Hindlimb muscle (tissue), 1 donor: ENCODE measurements at places on chromosomes 1 and 21.

DNA sequence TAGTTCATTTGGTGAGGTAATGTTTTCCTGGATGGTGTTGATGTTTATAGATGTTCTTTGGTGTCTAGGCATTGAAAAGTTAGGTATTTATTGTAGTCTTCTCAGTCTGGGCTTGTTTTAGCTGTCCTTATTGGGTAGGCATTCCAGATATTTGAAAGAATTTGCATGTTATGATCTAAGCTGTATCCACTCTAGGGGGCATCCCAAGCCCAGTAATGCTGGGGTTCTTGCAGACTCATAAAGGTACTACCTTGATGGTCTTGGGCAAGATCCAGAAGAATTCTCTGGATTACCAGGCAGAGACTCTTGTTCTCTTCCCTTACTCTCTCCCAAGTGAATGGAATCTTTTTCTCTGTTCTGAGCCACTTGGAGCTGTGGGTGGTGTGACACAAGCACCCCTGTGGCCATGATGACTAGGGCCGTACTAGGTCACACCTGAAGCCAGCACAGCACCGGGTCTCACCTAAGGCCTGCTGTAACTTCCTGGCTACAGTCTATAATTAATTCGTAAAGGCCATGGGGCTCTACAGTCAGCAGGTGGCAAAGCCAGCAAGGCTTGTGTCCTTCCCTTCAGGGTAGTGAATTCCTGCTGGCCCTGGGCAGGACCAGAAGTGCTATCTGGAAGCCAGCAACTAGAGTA is 74.8 kb upstream of the PDE4B start:
- DNase-seq, result no peak

DNA sequence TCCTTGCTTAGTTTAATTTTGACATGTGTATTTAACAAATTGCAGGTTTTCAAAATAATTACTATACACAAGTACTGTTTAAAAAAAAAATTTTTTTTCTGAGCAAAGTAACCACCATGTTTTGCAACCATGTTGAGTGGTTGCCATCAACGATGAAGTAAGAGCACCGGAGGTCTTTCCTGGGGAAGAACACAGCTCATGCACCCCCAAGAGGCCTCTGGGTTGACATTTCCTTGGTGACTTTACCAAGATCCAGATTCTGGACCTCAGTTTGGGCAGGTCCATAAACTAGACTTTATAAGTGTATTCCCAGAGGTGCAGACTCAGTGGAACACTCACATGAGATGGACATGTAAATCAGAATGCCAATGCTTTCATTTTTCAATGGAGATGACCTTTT is 36.8 kb upstream of the RALGPS2 start:
- DNase-seq, result no peak

- no peak for DNase-seq
Observed at GRCh38 chr1:201656311-201657032, 117.5 kb downstream of the NAV1 start.

DNA sequence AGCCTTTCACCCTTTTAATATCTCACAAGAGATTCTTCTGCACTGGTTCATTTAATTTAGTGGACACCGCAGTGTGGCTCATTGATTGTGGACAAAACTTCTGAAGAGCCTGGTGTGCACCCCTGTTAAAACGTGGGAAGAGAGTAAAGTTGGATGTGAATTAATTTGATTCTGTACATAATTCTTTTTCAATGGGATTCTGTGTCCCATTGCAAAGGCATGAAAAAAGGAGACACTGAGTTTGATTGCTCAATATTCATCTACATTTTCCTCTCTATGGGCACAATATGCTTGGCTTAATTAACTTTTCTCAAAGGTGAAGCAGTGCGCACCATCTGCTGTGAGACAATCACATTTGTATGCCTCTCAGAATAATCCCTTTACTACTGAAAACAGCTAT is 95.1 kb downstream of the BARHL2 start:
- DNase-seq, result no peak

DNA sequence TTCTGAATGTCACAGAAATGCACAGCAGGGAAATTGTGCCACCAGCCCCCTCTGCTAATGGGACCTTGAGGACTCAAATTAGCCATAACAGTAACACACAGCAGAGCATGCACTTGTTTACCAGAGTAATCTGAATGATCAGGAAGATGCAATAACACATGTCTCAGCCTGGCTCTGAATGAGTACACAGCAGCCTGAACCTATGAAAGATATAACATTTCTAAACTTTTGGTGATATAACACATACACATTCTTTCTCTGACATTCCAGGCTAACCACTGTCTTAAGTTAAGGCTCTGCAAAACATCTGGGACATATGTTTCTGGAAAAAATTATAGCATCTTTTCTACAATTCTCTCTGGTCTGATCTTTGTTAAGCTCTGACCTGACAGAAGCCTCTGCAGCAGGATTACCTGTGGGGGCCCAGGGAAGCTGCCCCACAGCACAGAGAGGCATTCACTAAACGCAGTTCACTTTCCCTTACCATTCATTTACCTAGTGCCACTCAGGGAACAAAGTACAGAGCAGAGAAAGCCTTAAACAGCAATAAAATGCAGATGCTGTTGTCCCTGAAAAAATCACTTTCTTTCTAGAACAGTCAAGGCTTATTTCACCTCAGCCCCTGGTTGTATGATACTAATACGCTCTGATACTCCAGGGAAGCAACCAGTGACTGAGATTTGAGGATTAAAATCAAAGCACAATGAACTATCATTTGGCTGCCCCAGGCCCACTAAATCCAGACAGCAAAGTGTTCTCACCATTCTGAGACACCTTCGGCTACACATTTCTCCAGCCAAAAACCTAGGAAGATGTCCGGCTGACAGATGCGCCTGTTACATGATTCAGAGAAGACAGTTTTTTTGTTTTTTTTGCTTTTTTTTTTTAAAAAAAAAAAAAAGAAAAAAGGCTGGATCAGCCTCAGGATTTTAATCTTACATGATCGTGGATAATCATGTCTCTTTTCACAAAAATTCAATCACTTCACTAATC is 54.0 kb upstream of the CNN3 start:
- DNase-seq, result no peak

DNA sequence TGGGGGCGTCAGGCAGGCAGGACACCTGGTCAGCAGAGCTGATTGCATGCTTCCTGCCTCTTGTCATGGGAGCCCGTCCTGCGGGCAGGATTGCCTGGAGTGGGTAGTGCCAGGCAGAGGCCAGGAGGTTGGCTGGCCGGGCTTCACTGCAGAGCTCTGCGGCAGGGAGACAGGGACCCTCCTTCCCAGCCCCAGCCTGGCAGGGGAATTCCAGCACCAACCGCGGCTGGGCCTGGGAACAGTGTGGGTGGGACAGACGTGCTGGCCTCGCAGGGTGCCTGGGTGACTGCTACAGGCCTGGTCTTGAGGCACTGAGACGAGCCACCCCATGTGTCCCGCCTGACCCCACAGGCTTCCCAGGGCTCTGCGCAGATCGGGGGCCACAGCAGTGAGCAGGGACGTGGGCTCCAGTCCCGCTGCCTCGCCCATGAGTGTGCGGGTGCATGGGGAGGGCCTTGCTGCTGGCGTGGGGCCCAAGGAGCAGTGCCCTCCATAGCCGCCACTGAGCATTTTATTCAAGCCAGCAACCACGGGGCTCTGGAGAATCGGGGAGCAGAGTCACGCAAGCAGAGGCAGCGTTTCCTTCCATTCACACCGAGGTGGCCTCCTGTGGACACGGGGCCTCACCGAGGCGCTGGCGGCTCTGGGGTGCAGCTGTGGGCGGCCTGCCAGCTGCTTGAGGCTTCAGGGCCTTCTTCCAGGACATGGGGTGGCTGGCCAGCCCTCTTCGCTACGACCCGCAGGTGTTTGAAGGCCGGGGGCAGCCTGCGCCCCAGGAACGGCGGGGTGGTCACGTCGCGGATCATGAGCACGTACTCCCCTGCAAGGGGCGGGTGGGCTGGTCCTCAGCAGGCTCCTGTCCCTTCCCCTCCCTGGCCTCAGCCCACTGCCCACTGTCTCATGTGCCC is 70.3 kb downstream of the MORN1 start:
- no peak for DNase-seq

DNA sequence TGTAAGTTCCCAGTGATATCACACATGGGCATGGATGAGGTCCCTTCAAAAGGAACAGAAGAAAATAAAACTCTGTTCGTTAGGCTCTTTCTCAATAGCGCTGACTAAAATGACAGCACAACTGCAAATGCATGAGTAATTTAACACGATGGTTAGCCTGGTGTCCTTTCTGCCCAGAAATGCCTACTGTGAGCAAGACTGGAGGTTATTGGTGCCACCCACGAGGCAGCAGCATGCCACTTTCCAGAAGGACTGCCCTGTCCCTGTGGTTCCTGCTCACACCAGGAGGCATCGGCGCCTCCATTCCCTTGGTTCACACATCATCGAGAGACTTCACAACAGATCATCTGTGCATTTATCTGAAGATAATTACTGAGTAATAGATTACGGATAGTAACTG is 26.2 kb downstream of the VPS26C start:
- no peak for DNase-seq

DNA sequence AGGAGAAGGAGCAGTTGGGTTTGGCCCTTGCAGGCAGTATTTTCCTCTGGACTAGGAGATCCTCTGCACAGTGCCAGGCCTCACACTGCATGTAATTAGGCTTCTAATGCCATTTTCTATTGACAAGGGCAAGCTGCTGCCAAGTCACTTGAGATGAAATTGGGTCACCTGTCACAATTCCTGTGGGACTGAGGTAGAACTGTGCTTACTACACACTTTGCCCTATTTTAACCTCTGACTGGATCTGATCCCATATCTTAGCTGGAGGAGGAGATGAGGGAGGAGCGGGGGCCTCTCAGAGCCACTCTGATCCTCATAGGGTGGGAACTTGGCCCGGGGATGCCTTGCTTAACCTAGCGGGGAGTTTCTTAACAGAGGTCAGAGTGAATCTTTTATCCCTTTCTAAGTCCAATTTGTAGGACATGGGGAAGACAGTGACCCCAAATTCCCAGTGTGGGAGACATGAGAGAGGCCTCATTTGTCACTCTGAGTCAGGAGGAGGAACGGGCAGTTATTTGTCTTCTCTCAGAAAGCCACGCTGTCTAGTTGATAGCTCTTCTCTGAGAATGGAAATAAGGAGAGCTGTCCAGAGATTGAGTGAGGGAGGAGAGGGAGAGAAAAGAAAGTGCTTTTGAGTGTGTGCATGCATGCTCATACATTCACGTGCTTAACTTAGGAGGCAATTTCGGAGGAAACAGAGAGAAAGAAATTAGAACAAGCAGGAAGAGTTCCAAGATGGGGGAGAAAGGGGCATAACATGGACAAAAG is 121.3 kb downstream of the CACNA1E start:
- DNase-seq, result no peak

DNA sequence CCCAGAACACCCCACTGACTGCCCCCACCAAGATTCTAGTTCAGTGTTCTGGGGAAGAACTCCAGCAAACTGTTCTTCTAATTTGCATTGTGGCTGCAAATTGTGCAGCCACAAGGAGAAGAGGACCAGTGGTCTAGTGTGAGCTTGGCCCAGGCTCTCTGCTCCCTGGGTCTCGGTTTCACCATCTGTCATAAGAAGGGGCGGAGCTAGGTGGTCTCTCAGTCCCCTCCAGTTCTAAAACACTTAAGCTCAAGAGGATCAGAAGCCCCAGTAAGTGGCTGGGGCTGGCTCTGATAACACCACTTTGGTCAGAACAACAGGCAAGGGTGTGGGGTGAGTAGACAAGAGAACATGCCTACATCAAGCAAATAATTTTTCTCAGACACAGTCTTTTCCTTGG is 99.9 kb downstream of the BEND5 start:
- no peak for DNase-seq

GRCh38 chr1:52337439-52337838 is 28.6 kb downstream of the CC2D1B start:
- DNase-seq, result no peak

DNA sequence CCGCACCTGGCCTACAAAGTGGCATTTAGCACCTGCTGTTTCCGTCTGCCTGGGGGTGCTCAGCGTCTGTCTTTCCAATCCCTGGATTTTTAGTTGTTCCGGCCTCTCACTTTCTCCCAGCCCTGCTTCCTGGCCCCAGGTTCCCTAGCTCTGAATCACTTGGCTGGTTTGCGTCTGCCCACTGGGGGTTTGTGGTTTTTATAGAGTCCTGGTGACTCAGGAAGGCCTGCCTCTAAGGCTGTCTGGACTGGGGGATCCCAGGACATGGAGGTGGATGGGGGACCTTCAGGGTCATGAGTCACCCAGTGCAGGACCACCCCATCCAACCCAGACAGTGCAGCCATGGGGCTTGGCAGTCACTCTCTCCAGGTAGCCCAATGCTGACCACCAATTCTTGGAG is 53.5 kb downstream of the MRPL37 start:
- DNase-seq, result no peak

- no peak for DNase-seq
Observed at GRCh38 chr1:203649999-203650836, 23.6 kb downstream of the ATP2B4 start.

GRCh38 chr1:115922801-115923200 is 53.5 kb upstream of the SLC22A15 start:
- no peak for DNase-seq

- no peak for DNase-seq
Observed at GRCh38 chr1:242196914-242197313, 198.0 kb upstream of the MAP1LC3C start.

- DNase-seq, result peak; percentile 81
Observed at GRCh38 chr1:205983925-205984725, 19.1 kb downstream of the RAB7B start.

DNA sequence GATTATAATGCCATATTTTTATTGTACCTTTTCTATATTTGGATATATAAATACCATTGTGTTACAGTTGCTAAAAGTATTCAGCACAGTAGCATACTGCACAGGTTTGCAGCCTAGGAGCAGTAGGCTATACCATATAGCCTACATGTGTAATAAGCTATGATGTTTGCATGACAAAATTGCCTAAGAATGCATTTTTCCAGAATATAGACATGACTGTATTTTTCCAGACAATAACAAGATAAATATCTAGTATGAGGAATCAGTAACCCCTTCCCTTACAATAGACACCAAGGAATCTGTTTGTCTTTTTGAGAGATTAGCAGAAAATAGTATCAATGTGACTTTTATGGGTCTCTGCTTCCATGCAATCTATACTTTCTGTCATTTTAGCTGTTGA is 228.6 kb downstream of the GRIK1 start:
- no peak for DNase-seq

DNA sequence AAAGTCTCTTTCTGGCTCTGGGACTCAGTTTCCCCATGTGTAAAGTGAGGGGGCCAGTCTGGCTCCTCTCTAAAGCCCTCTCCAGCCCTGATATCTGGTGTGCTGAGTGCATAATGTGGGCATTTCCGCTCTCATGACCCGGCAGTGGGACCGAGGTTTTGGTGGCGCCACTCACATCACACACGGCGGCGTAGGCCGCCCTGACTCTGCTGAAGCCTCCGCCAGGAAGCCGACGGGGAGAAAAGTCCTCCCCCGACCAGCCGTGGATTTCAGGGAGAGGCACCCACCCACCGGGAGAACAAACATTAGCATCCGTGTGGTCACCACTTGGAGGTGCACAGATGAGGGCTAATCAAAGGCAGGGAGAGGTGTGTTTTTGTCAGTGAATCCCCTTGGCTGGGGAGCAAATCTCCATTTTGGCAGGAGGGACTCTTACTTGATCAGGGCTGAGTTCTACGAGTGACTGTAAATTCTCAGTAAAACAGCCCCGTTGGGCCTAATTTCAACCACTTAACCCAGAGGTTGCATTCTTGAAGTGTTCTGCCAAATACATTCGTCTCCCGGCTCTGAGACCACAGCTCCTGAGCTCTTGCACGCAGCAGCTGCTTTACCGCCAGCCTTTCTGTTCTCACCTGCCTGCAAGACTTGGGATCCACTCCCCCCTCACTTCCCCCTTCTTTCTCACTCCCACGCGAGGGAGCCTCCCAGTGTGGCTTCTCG is 118.2 kb downstream of the FOXD2 start:
- peak; percentile 47 for DNase-seq

- no peak for DNase-seq
Observed at GRCh38 chr1:209064850-209065706, 518.4 kb upstream of the CAMK1G start.

GRCh38 chr1:205775717-205776056 is 405 bp upstream of the RAB29 start:
- DNase-seq, result peak; percentile 33
